Airway epithelial cell (primary cell): ENCODE measurements at places on chromosomes 1 and 21. TPM values are rescaled to one million over a fixed set of nuclear protein-coding genes. Genes with fewer than 3 reads are reported as not detected.

Gene LRRC3
- 0.60 and 1.1 TPM in 2 replicates for total RNA-seq

Gene OR2L13
- total RNA-seq = not detected in 2 replicates

Gene PKP1
- 256 and 357 TPM in 2 replicates for total RNA-seq

Gene RPTN
- total RNA-seq = 2.0 and 3.0 TPM in 2 replicates

Gene NR5A2
- total RNA-seq = not detected in 2 replicates

Gene HCN3
- total RNA-seq = 0.28 and 1.3 TPM in 2 replicates
